ENCODE measurements at places on chromosomes 12 and 14. TPM values are rescaled to one million over a fixed set of nuclear protein-coding genes. Genes with fewer than 3 reads are reported as not detected.

DNA sequence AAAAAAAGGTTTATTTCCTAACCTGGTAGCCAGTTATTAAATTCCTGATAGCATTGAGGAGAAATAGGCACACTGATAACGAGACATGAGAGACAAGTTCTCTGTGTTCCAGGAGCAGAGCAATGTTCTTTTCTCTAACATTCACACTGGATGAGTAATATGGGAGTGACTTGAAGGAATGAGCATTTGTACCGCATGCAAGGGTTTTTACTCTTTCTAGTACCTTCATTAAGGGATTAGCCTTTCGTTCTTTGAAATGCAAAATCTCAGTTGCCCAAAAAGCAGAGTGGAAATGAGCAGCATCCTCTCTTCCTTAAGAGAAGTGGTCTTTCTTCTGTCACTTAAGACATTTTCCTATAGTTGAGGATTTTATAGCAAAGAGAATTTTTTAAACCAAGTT, 54.7 kb downstream of the FGD4 start:
- DNase-seq: no peak

DNA sequence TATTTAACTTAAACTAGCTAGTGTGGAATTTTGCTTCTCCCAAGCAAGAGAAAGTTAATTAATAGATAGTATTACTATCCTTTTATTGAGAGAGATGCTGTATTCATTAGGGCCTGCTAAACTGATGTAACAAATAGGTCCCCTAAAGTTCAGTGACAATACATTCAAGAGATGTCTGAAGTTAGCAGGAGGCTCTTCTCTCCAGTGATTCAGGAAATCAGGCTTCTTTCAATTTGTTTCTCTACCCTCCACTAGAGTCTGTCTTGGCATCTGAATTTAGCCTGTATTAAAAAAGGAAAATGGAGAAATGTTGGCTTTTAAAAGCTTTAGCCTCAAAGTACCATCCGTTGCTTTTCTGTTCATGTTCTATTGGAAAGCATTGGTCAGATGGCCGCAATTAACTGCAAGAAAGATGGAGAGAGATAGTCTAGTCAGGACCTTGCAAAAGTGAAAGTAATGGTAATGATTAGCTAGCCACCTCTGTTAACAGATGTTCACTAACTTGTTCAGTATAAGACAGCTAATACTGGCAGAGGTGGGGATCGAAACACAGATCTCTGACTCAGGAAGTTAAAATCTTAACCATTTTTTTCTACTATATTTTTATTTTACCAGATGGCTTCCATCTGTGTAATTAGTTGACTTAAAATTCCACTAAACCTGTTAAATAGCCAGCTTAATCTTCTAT, 786.8 kb downstream of the TMTC2 start:
- DNase-seq: no peak

GRCh38 chr14:32683679-32684078, 255.0 kb upstream of the NPAS3 start:
- DNase-seq: no peak

- DNase-seq: no peak
Measured at GRCh38 chr12:3757261-3757660, 4.4 kb upstream of the CRACR2A start.

Gene MFAP5
- 232 TPM for total RNA-seq

- no peak for DNase-seq
Measured at GRCh38 chr12:115467531-115467930, 783.6 kb upstream of the TBX3 start.

Gene GLI1
- 0.60 TPM for total RNA-seq

DNA sequence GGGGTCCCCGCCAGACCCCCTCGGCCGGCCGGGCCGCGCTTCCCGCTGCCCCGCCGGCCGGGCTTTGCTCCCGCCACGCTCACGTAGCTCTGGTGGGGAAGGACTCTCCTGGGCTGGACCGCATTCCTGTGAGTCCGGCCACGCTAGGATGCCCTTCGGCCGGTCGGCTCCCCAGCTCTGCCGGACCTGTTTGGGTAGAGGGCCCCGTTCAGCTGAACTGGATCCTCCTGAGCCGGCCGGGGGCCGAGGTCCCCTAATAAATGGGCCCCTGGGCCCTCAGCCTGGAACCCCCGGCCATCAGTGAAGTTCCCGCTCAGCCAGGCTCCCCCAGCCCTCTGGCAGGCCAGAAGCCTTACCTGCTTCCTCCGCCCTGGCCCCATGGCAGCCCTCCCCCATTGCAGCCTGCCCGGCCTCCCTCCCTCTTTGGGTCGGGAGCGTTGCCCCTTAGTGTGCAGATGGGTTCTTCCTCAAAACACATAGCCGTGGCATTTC, 593 bp downstream of the UNC119B start:
- DNase-seq: no peak

All from omental fat pad (tissue), 4 donors.